Muscle of back (tissue), 13 donors: ENCODE measurements at places on chromosomes 13 and 19. TPM values are rescaled to one million over a fixed set of nuclear protein-coding genes. Genes with fewer than 3 reads are reported as not detected.
A peak's percentile ranks its signal among the peaks of the same experiment; 100 is the strongest.

MATK gene
- polyA plus RNA-seq: 0.71 TPM

SERTAD1 gene
- polyA plus RNA-seq: 5.6 TPM

SOX1 gene
- polyA plus RNA-seq: 0.08 TPM

ZNF415 gene
- polyA plus RNA-seq: 14.9 TPM

ZNF66 gene
- 1.9 TPM for polyA plus RNA-seq

COLGALT1 gene
- polyA plus RNA-seq: 67.1 TPM

NPHS1 gene
- 0.14 TPM for polyA plus RNA-seq

TEX26 gene
- not detected for polyA plus RNA-seq

ZNF723 gene
- polyA plus RNA-seq: not detected

HNRNPUL1 gene
- 141 TPM for polyA plus RNA-seq

FPR3 gene
- 0.33 TPM for polyA plus RNA-seq

MTUS2 gene
- 18.3 TPM for polyA plus RNA-seq

DAND5 gene
- polyA plus RNA-seq: not detected

DLEU7 gene
- polyA plus RNA-seq: 0.50 TPM

DNA sequence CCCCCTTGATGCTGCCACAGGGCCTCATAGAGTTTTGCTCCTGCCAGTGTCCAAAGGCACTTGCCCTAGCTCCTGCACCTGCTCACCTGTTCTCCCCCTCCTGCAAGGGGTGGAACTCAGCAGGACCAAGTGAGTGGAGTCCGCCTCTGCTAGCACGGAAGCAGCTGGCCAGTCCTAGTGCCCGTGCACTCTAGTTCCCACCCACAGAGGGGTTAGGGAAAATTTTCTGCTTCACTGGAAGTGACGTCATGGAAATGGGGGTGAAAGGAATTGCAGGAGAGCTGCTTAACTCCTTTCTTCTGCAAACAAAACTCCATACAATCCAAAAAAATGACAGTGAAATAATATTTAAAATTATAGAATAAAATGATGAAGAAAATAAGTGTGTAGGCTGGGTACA is 609.7 kb upstream of the SLITRK1 start:
- no peak for DNase-seq

DNA sequence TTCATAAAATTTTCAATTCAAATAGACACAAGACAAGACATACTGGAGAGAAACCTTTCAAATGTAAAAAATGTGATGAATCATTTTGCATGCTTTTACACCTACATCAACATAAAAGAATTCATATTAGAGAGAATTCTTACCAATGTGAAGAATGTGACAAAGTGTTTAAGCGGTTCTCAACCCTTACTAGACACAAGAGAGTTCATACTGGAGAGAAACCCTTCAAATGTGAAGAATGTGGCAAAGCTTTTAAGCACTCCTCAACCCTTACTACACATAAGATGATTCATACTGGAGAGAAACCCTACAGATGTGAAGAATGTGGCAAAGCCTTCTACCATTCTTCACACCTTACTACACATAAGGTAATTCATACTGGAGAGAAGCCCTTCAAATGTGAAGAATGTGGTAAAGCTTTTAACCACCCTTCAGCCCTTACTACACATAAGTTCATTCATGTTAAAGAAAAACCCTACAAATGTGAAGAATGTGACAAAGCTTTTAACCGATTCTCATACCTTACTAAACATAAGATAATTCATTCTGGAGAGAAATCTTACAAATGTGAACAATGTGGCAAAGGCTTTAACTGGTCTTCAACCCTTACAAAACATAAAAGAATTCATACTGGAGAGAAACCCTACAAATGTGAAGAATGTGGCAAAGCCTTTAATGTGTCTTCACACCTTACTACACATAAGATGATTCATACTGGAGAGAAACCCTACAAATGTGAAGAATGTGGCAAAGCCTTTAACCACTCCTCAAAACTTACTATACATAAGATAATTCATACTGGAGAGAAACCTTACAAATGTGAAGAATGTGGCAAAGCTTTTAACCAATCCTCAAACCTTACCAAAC is 24.6 kb upstream of the ZNF431 start:
- no peak for DNase-seq

DNA sequence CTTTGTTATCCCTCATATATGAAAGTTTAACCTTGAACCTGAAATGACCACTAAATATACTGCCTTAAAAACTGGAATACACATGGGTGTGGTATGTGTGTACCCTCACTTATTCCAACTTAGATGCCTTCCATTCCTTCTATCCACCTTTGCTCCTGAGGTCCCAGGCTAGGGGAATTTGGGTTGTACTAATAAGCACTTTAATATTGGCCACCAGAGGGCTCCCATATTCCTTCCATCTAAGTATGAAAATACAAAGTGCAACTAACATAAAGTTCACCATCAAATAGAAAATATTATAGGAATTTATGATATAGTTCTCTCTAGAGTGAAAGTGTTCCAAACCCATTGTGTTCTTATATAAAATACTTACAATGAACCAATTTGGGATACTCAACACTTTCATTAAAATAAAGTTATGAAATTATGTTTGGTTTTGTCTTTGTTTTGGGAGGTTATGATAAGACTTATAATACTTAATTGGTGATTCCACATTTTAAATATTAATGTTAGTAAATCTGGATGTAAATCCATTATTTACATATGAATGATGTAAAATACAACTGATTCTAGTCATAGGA is 62.3 kb downstream of the ITGBL1 start:
- DNase-seq: peak; percentile 63

GRCh38 chr13:35157143-35157755 is 215.2 kb downstream of the NBEA start:
- DNase-seq: peak; percentile 65

- no peak for DNase-seq
These were observed 9.6 kb upstream of the HTR2A start for GRCh38 chr13:46906405-46906804.

- DNase-seq: peak; percentile 1
These were observed 297.8 kb downstream of the OXGR1 start for GRCh38 chr13:96696389-96696900.

DNA sequence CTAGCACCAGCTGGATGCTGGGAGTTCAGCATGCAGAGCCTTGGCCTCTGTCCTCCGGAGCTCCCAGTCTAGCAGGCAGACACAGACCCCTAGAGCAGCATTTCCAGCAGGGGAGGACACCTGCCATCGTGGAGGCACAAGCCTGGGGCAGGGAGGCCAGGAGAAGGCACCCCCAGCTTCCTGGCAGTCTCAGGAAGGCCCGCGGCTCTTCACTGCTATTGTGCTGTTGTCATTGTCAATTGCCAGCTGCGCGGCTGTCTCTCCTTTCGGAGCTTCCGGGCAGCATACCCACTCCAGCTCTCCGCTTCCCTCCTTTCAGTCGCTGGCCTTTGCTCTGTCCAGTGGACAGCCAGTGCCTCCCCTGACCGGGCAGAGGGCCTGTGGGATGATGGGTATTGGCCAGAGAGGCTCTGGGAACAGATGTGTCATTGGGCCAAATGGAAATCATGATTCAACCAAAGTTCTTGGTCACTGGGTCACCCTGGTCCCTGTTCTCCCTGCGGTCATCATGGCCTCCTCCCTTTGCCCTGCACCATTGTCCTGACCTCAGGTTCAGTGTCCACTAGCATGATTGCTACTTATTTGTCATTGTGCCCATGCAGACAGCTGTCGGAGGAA is 93.0 kb downstream of the SLC7A1 start:
- no peak for DNase-seq

- DNase-seq: no peak
These were observed 12.1 kb downstream of the METTL21C start for GRCh38 chr13:102682727-102683126.

GRCh38 chr13:79407349-79407979 is 1.4 kb upstream of the RBM26 start:
- no peak for DNase-seq

GRCh38 chr19:37932985-37933936 is 26.3 kb downstream of the SIPA1L3 start:
- DNase-seq: no peak

DNA sequence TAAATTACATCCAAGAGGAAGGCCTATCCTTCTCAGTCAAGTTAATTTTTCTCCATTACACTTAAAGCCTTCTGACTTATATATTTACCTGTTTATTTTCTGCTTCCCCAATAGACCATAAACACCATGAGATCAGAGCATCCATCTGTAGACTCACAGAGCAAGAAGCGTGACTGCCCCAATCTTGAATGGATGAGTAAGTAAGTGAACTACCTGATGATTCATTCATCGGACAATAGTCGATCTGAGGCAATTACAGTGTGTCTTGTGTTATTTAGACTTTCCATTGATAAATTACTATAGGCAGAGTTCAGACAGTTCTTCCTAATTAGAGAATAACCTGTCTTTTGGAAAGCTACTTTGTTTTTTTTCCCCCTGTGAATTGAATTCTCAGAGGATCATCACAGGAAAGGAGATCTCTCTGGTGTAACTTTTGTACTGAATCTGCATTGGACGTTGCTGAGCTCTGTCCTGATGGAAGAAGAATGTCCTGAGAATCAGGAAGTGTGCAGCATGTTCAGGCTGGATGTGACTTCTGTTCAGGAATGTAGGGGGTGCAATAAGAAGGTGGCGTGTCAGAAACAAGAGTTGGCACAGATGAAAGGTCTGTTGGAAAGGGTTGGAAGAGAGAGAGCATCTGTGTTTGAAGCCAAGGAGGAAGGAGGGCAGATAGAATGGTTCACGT is 367.0 kb downstream of the NALCN start:
- no peak for DNase-seq

GRCh38 chr19:1944916-1945561 is 4.1 kb downstream of the CSNK1G2 start:
- DNase-seq: no peak

DNA sequence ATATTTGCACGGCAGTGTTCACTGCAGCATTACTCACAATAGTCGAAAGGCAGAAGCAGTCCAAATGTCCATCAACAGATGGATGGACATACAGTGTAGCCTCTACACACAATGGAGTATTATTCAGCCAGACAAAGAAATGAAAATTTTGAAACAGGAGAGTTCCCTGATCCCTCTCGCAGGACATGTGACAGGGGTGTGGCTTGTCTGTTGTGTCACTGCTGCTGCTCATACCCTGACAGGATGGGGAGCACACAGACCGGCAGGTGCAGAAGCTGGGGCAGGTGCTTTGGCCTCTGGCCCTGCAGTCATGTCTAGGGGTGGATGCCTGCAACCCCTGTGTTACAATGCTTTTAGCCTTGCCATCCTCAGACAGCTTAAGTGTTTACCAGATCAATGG is 204.3 kb downstream of the EFNB2 start:
- no peak for DNase-seq

GRCh38 chr19:1510442-1510806 is 2.4 kb downstream of the ADAMTSL5 start:
- no peak for DNase-seq

- peak; percentile 19 for DNase-seq
These were observed 45.3 kb downstream of the SLC7A9 start for GRCh38 chr19:32824191-32824751.
